Activated CD4-positive, alpha-beta T cell treated with anti-CD3 and anti-CD28 coated beads, Interleukin-2, amount 10 ng/mL, durations not matched to agents 7 days and 5 days (primary cell): ENCODE measurements at places on chromosomes 3 and 15. TPM values are rescaled to one million over a fixed set of nuclear protein-coding genes. Genes with fewer than 3 reads are reported as not detected.

- peak; percentile 45 for DNase-seq
Observed at GRCh38 chr3:133490468-133491351, 82.8 kb upstream of the CDV3 start.

DNA sequence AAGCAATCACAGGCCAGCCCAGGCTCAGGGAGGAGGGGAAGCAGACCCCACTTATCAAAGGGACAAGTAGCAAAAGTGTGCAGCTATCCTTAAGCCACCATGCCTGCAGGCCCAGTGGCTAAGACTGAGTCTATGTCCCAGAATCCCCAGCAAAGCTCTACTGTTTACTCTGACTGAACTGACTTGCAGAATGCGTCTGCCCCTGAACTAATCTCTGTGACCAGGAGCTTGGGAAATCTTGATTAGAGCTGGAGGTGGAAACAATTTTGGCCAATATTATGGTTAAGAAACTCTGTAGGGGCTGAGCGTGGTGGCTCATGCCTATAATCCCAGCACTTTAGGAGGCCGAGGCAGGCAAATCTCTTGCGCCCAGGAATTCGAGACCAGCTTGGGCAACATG lies 22.6 kb downstream of the DPH3 start:
- no peak for DNase-seq

DNA sequence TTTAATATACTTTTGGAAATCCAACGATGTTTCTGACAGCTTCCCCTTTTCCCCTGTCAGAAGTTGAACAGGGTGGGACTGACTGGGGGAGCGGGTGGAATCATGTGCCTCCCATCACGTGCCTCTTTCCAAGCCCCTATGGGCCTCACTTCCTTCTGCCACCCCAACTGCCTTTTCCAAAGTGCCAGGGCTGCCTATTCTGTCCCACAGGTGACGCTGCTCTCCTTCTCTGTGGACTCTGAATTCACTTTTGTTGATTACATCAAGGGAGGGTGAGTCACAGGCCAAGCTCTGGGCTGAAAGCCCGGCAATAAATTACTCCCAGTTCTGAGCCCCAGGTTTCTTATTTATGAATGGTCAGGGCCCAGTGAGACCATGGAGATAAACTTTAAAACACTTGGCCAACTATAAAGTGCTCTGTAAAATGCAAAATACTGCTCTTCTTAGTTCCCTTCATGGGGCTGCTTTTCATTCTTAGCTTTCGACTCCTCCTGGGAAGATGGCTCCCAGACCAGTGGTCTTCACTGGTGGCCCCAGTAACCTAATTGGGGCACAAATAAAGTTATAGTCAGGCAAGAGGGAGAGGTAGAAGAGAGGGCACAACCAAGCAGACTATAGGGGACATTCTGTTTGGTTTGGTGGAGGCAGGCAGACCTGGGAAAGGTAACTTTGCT lies 12.3 kb downstream of the CPNE9 start:
- DNase-seq, result no peak

GRCh38 chr3:28207000-28207733 lies 34.3 kb upstream of the CMC1 start:
- DNase-seq, result no peak

DNA sequence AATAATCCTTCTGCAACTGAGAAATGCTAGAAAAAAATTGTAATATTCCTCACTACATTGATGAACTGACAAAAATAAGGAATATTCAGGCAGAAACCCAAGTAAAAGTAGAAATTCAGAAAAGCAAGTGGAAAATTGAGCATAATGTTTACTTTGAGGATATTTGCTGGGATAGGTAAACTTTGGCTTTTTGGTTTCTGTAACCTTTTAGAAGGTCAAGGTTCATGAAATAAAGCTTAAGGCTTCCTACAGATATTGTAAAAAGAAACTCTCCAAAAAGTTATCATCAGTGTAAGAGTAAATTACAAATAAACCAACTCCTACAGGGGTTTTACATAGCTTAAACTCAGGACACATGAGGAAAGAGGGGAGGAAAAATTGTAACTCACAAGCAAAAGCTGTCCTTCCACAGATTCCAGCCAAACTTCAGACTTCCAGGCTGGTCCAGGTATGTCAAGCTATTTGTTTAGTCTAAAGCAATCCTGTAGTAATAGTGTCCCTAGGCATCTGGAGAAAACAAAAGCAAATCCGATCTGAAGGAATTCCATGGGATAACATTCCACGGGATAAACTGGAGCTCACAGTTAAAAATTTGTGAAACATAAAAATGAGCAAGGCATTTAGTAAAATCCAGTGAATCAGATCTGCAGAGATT lies 21.1 kb downstream of the C3orf70 start:
- DNase-seq, result no peak

DNA sequence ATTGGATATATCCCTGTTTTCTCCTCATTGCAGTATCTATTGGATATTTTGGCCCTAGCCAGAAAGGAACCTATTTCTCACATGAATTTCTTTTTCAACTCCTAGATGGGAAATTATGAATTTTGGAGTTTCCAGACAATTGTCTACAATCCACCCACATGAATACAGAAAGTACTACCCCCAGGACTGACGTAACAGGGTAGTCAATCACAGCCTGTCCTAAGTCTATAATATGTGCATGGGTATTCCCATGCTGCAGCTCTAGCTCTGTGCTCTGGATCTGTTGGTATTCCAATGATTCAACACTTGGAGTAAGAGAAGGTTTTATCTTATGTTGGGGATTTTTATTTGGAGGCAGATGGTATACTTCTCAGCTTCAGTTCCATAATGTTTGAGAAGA lies 393.1 kb upstream of the ARRDC4 start:
- DNase-seq, result no peak

DNA sequence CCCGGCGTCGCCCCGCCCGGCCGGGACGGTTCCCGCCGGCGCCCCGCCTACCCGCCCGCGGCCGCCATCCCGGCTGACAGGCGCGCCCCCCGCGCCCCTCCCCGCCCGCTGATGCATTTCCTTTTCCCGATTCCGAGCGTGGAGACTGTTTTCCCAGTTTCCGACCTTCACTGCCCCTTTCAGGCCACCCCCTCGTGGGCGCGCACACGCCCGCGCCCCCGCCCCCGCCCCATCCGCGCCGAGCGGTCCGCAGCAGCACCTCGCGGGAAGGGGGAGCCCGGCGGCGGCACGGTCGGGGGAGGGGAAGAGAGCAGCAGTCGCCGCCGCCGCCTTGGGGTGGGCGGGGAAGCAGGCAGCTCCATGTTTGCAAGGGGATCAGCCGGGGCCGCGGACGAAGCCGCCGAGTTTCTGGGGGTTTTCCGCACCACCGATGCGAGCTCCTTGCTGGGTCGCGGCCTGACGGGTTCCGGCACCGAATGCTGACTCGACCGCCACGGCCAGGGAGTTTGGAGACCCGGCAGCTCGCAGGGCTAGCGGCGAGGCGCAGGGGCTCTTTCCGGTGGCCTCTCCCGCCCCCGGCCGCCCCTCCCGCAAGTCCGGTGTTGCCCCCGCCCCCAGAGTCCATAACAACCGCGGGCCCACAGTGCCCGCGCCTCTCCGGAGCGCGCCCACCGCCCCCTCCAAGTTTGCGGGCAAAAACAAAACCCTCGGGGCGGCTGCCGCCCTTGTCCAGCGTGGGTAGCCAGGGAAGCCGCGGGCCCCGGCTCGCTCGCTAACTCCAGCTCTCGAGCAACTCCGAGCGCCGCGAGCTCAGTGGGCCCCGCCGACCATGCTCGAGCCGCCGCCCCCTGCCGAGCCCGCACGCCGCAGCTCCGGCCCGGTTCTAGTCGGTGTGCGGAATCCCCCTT lies 3.2 kb upstream of the SIN3A start:
- peak; percentile 83 for DNase-seq

DNA sequence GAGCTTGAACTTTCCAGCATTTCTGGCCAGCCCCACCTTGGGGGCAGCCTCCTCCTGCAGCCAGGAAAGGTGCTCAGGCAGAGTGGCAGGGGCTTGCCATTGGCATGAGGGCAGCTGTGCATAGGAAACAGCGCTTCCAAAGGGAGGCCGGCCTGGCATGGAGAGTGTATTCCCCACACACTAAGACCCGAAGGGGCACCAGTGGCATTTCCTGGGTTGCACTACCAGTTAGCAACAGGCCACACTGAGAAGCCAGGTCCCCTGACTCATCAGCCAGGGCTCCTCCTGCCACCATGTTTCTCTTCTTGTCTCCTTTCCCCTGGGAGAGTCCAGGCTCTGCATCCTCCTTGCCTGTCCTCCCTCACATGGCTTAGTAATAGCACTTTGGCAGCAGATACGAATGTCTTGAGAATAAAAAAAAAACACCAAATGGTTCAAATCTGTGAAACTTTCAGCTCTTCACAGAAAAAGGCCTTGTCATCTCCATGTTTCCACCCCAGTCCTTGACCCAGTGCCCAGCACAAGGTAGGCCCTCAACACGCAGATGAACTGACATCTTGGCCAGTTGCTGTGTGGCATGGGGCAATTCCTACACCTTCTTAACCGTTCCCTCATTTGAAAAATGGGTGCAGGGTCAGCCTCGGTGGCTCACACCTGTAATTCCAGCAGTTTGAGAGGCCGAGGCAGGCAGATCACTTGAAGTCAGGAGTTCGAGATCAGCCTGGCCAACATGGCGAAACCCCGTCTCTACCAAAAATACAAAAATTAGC lies 180.4 kb downstream of the SMAD6 start:
- DNase-seq, result peak; percentile 2

- no peak for DNase-seq
Observed at GRCh38 chr3:15982667-15983196, 185.0 kb upstream of the ANKRD28 start.

- DNase-seq, result no peak
Observed at GRCh38 chr15:28984421-28985315, 98.9 kb downstream of the APBA2 start.

- DNase-seq, result no peak
Observed at GRCh38 chr15:52233405-52233804, 42.2 kb upstream of the GNB5 start.

DNA sequence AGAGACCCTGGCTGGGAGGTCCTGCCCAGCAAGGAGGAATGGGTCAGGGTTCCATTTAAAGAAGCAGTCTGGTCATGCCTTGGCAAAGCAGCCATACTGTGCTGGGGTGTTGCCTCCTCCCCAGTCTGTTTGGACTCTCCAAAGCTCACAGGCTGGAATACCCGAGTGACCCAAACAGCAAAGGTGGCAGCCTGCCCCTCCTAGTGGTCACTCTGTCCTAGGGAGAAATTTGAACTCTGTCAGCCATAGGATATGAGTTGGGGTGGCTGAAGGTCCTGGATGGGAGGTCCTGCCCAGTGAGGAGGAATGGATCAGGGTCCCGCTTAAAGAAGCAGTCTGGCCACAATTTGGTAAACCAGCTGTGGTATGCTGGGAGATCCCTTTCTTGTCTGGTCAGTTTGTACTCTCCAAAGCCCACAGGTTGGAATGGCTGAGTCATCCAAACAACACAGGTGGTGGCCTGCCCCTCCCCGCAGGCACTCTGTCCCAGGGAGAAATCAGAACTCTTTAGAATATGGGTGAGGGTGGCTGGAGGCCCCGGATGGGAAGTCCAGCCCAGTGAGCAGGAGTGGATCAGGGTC lies 45.0 kb downstream of the CCR1 start:
- DNase-seq, result no peak

- no peak for DNase-seq
Observed at GRCh38 chr15:74804935-74805334, 7.7 kb upstream of the LMAN1L start.

- no peak for DNase-seq
Observed at GRCh38 chr3:128279601-128279880, 126.3 kb downstream of the EEFSEC start.

Gene CHRNA5
- total RNA-seq, result 4.0 TPM

Gene COMMD2
- 32.9 TPM for total RNA-seq

Gene PPCDC
- 19.6 TPM for total RNA-seq

Gene KLHL24
- total RNA-seq, result 19.6 TPM

Gene EFL1
- 31.6 TPM for total RNA-seq

Gene GATA2
- total RNA-seq, result not detected

Gene BFSP2
- 0.33 TPM for total RNA-seq

Gene KCNMB2
- total RNA-seq, result not detected

Gene ATP10A
- 57.9 TPM for total RNA-seq

Gene CGNL1
- total RNA-seq, result not detected

Gene C3orf49
- total RNA-seq, result not detected

Gene GHSR
- total RNA-seq, result not detected

Gene CLDN16
- not detected for total RNA-seq
